Stimulated activated CD4-positive, alpha-beta T cell treated with anti-CD3 and anti-CD28 coated beads, Interleukin-4, amount 100 ng/mL, for 48 hours (primary cell): ENCODE measurements at places on chromosomes 3 and 15.

- no peak for DNase-seq
Measured at GRCh38 chr3:4492208-4493013, 737 bp upstream of the ITPR1 start.

GRCh38 chr15:69163141-69163669 lies 2.8 kb downstream of the GLCE start:
- DNase-seq, result no peak

GRCh38 chr3:111807826-111808225 lies 51.2 kb upstream of the PHLDB2 start:
- DNase-seq, result no peak

DNA sequence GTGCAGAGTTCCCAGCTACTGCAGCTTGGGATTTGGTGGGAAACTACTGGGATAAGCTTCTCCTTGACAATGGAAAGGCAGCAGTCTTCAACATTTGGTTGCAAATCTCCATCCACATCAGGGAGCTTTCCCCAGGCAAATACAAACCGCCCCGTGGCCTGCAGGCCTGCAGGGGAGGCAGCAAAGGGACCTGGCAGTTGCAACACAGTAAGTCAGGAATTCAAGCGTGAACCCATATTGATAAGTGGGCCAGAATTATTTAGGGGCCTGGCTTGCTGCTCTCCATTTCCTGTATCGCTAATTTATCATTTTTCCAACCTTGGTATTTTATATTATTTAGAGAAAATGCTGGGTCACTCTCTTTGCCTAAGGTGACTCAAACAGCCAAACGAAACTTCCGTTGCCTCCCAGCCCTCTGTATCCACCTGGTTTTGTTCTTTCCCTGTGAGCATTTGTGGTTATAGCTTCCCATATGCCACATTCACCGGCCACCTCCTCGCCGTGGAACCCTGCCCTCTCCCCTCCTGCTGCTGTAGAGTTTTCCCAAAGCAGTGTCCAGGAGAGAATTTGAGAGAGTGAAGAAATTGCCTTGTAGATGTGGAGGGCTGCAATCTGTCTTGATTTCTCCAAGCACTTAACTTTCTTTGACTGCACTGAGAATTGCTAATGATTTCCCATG lies 34.8 kb downstream of the B3GALNT1 start:
- DNase-seq, result no peak

GRCh38 chr15:67177752-67178151 lies 76.7 kb downstream of the AAGAB start:
- no peak for DNase-seq

GRCh38 chr3:133227813-133228212 lies 172.0 kb upstream of the BFSP2 start:
- no peak for DNase-seq

DNA sequence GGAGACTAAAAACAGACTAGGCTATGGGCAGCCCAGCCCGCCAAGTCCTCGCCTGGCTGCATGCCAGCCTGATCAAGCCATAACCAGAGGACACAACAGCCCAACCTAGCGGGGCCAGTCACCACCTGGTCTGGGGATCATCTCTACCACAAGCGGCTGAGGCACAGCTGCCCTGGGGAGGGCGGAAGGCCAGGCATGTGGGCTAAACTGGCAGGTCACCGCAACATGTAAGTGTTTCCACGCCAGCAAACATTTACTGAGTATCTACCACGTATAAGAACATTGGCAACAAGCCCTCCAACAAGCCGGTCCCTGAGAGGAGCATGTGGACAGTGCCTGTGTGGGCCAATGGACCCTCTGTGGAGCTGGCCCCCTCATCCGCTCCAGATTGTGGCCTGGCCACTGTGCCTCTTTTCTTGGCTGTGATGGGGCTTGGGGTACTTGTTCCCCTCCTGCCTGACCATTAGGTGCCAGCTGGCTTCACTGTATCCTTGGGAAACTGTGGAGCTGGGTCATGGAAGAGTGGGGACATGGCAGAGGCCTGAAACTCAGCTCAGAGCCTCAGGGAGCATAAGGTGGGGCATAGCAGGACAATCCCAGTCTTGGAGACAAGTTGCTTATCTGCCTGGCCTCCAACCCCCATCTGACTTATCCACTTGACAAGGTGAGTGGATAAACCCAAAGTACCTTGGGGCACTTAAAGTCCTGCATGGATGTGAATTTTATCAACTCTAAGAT lies 9.0 kb downstream of the UBXN7 start:
- no peak for DNase-seq

- no peak for DNase-seq
Measured at GRCh38 chr3:24586920-24587319, 92.3 kb upstream of the THRB start.

DNA sequence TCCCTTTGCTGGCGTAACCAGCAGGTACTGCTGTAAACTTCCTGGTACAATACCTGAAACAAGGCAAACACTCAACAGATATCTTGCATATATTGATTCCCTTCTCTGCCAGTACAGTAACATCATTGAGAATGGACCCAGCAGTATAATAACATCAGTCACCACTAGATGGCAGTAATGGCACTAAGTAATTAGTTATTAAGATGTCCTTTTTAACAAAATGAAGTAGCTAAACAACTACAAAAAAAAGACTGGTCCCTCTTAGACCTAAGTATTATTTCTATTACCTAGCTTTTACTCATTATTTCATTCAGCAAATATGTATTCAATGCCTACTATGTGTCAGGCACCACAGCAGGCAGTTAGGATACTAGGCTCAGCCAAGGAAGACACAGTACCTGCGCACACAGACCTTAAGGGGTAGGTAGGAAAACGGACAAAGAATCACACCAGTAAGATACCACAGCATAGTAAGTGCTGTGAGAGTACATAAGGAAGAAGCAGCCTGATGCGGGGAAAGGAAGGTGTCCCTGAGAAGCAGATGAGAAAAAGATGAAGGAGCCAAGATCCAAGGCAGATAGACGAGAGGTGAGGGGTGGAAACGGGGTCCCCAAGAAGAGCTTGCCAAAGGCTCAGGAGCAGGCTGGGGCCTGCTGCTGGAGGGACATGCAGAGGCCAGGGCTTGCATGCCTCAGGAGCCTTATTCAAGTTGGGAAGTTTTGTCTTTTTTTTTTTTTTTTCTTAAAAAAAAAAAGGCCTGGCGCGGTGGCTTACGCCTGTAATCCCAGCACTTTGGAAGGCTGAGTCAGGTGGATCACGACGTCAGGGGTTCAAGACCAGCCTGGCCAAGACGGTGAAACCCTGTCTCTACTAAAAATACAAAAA lies 102.7 kb upstream of the CHD2 start:
- no peak for DNase-seq

GRCh38 chr15:49196856-49197255 lies 26.8 kb downstream of the GALK2 start:
- DNase-seq, result no peak

GRCh38 chr3:42500091-42500490 lies 2.4 kb upstream of the VIPR1 start:
- DNase-seq, result no peak

- DNase-seq, result no peak
Measured at GRCh38 chr3:141407825-141408224, 39.5 kb downstream of the ZBTB38 start.

DNA sequence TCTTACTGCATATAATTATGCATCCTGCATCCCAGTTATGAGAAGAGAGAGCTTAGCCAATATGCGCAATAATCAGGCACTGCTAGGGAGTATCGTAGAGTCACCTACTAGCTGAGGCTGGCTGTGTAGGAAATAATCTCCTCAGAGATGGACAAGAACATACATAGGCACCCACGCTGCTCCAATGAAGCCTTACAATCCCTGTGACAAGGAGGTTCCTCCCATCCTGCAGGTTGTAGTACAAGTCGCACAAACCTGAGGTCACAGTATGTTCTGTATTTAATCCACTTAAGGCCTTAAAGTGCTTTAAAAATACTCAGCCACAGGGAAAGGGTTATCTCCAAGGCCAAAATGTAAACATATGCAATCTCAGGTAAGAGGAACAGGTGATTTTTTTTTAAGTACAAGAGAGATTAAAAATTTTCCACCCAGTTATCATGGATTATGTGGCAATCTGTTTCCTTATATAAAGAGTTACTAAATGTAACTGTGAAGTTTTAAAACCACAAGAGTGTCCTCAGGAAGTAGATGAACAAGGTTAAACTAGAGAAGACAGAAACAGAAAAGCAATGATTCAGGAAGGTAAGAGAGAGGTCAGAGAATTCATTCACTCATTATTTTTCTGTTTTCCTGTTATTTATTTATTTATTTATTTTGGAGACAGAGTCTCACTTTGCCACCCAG lies 7.5 kb upstream of the COLQ start:
- no peak for DNase-seq

GRCh38 chr15:91887921-91888373 lies 34.4 kb downstream of the SLCO3A1 start:
- no peak for DNase-seq

DNA sequence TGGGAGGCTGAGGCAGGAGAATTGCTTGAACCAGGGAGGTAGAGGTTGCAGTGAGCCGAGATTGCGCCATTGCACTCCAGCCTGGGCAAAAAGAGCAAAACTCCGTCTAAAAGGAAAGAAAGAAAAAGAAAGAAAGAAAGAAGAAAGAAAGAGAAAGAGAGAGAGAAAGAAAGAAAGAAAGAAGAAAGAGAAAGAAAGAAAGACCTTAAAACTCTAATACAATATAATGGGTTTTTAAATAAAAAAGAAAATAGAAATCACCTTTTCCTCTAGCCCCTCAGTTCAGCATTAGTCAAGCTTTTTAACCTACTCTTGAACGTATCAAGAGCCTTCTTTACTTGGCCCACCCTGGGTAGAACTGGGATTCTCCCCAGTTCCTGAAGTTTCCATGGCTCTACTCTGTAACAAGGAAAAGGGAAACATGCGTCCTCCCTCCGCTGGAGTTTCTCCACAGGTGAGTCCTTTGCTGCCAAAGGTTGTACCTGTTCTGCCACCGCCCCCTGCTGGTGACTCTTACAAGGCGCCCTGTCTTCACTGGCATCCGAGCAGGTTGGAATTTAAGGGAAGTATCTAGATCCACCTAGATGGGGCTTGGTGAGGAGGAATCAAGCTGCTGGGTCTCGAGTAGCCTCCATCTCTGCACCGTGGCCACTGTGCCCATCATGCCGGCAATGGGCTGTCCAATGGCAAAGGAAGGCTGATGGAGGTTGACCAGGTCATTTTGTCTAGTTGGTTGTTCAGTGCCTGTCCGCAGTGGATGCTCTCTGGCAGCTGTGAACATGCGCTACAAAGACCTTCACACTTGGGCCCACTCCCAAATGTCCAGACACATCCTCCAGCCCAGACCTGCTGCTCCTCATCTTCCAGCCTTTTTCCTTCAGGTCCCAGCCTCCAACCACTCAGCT lies 20.6 kb upstream of the EPHB3 start:
- peak; percentile 75 for DNase-seq

- no peak for DNase-seq
Measured at GRCh38 chr3:49133226-49133951, 539 bp upstream of the LAMB2 start.

DNA sequence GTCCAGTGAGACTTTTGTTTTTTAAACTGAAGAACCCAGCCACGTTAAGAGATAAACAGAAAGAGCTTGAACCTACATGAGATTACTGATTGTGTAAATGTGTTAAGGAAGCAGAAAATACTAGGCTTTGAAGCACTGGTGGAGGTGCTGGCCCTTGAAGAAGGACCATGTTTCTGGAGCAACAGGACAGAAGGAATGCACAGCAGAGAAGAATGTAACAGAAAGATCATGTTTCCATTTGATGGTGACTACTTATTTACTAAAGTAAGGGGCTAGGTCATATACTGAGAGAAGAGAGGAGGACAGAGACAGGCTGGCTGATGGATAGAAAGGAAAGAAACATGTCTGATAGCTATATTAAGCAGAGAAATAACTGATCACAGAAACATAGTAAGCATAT lies 88.8 kb downstream of the CLASP2 start:
- DNase-seq, result no peak

- DNase-seq, result no peak
Measured at GRCh38 chr3:146757759-146758158, 152.6 kb upstream of the PLSCR5 start.

DNA sequence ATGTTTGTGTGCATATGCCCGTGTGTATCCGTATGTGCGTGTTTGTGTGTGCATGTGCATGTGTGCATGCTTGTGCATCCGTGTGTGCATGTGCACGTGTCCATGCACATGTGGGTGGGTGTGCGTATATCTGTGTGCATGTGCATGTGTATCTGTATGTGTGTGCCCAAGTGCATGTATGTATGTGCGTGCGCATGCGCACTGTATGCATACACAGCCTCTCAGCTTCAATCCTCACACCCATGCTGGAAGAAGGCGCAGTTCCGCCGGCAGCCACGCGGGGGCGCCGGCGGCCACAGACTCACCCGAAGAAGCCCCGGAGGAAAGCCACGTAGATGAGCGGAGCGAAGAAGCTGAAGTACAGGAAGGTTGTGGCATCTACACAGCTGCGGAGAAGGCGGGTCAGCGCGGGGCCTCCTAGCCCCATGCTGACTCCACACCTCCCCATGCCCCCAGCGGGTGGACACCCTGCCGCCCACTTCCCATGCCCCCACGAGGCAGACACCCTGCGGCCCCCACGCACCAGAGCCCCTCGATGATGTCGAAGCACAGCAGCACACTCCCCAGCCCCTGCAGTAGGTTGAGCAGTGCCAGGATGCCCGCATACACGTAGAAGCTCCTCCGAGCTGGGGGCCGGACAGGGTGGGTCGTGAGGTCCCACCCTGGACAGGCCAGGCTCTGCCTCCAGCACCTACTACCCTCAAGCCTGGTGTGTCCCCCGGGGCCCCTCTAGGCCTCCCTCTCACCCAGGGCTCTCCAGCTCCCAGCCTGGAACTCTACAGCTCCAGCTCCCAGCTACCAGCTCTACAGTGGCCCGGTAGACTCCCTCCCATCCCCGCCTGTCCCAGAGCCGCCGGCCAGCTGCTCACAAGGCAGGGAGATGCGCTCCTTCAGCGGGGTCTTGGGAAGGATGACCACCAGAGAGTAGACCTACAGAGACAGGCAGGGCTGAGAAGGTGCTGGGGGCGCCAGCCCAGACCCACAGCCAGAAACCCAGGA lies 15.4 kb downstream of the TPRA1 start:
- DNase-seq, result peak; percentile 66

- no peak for DNase-seq
Measured at GRCh38 chr15:77243716-77244401, 172.9 kb upstream of the TSPAN3 start.

- DNase-seq, result no peak
Measured at GRCh38 chr3:187996609-187997008, 157.3 kb upstream of the LPP start.

DNA sequence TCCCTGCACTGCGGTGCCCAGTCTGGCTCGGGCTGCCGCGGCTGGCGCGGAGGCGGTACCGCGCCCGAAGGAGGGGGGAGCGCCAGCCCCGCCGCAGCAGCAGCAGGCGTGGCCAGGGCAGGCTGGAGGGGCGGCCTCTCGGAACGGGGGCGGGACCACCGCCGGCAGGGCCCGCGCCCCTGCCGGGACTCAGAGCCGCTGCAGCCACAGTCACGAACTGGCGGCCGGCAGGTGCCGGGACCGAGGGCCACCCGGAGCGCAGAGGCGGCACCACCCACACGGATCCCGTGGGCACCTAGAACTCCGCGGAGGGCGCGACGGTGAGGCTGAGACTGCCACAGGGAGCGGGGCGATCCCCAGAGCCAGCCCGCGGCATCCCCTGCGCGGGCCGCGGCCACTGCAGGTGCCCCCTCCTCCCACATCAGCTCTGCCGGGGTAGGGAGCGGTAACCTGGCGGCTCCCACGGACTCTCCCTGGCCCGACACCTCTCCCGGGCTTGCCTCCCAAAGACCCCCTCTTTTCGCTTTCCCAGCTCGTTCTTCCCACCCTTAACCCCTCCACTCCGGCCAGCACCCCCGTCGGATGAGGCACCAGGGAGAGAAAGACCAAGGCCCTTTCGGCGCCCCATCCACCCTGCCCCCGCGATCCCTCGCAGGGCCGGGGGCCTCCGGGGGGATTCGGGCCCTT lies at the start of gene VWA5B2:
VWA5B2 (plus strand) TSS at position 192 of the 687 bp plus-strand sequence. CDS start 944 bp downstream, outside the sequence.
- peak; percentile 54 for DNase-seq
